Lung (tissue), 17 donors: ENCODE measurements at places on chromosomes 7 and 10. TPM values are rescaled to one million over a fixed set of nuclear protein-coding genes. Genes with fewer than 3 reads are reported as not detected.
A peak's percentile ranks its signal among the peaks of the same experiment; 100 is the strongest.

GRCh38 chr7:13257661-13258060, 570.2 kb downstream of the ARL4A start:
- DNase-seq = no peak

GRCh38 chr7:100678291-100678984, 4.9 kb downstream of the GNB2 start:
- no peak for DNase-seq

DNA sequence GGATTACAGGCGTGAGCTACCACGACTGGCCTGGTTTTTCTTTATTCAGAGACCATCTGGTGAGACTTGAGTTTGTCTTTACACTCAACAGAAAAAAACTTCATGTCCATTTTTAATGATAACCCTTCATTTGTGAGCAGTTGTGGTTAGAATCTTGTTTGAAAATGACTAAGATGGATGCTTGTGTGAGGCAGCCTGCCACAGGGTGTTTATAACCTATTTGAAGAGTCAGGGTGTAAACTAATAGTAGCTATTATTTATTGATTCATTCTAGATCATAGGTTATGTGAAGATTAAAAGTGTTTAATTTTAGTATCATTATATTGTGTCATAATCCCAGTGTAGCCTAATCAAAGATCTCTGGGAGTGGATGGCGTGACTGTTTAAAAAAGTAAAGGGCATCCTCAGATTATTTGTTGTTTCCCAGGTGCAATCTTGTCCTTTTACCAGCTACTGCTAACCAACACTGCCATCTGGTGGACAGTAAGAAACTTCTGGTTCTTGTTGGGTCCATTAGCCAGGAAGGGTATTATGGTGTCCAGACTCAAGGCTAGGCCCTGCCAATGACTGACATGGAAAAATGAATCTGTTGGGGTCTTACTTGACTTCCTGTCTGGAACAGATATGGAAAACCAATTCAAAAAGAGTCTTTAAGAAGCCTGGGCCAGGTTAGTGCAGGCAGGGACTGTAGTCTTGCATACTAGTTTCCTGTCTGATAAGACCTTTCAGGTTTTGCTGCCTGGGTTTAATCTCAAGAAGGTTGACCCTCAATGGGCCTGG, 24.9 kb downstream of the NRBF2 start:
- DNase-seq = peak; percentile 41

Gene NKX2-3
- not detected for total RNA-seq

Gene CPA5
- total RNA-seq = not detected

Gene CLCN1
- not detected for total RNA-seq
